ENCODE measurements at places on chromosomes 3 and 15.

DNA sequence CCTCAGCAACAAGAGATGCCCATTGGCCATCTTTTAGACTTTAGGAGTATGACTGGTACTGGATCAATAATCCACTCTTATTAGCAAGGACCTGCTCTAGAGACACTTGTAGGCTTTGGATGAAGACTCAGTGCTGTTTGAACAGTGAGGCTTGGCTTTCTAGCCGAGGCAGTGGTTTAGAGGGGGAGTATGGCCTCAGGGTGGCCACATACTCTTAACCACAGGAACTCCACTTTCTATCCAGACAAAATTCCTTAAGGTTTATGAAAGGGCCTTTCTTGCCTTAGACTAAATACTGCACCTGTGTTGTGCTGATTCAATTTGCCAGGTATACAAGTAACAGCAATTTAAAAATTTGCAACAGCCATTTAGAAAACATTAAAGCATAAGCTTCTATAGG, 1046.3 kb downstream of the DIPK2A start:
- DNase-seq, result no peak

- no peak for DNase-seq
Measured at GRCh38 chr3:47985381-47985780, 30.8 kb downstream of the MAP4 start.

- no peak for DNase-seq
Measured at GRCh38 chr3:151091685-151092345, 6.4 kb downstream of the MED12L start.

DNA sequence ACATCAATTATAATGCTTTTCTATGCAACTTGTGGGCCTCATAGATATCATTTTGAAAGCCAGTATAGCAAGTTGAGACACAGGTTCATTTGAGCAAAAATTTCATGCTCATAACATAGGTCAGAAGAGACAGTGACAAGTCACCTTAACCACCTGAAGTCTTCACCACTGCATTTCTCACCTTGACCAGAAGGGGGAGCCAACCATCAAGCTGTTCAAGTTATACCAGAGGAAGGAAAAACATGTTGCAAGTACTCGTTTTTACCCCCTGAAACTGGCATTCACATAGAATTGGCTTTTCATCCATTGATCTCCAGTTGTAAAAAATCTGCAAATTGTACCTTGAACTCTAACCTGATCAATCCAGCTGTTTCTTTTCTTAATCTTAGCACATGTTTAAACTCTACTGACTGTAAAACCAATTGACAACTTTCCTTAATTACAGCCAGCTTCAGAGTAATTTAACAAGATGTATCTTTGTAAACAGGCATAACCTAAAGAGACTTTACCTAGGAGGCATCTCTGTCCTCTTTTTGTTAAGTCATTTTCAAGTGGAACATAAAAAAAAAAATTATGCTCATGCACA, 1.4 kb downstream of the LMOD3 start:
- DNase-seq, result peak; percentile 88

DNA sequence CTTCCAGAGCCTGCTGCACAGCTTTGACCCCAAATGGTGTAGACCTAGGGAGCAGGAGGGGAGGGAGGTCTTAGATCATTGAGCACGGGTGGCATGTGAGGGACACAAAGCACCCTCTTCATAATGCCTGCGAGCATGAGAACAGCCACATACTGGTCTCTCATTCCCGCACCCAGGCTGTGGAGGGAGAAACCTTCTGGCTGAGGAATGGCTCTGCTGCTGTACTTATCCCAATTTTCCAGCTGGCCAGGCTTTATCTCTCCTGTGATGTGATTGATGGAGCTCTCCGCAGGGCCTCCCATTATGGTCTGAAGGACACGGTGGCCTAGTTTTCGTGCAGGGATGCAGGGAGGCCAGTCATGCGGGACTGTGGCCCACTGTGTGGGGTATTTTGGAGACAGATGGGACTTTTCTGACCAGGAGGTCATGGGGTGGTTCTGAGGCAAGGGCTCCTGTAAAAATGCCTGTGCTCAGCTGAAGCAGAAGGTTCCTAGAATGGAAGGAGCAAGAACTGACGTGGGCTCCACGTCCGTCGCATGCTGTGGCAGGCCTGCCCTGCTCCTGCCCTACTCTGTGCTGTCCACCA, 251.5 kb downstream of the PLCL2 start:
- DNase-seq, result no peak

GRCh38 chr3:132405609-132406299, 11.5 kb upstream of the DNAJC13 start:
- no peak for DNase-seq

DNA sequence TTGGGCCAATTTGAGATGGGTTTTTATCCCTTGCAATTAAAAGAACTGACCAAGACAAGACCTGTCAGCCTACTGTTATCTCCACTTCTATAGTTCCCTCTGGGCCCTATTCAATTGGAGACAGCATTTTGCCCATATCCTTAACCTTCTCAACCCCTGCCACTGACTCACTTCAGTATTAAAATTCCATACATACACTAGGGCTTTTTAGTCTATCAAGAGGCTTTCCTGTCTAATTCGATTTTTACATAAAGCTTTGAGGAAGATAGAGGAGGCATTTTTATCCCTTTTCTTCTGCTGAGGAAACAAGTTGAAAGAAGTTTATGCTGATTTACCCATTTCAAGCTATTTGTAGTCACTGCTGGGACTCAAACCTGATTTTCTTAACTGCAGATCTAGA, 51.1 kb downstream of the GTF2E1 start:
- DNase-seq, result no peak

DNA sequence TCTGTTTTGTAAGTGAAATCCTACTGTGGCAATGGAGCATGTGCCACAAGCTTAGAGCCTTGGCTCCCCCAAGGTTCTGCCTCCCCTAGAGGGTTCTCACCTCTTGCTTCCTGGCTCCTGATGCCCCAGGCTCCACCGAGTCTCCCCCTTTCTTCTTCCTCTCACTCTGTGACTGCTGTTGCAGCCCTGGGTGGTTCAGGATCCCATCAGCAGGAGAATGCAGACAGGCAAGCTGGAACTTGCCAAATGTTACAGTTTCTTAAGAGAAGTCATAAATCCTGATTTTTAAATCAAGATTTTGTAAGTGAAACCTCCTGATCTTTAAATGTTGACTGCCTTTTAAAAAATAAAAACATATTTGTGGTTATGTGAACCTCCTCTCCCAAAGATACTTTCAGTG, 133.9 kb downstream of the CCNL1 start:
- no peak for DNase-seq

DNA sequence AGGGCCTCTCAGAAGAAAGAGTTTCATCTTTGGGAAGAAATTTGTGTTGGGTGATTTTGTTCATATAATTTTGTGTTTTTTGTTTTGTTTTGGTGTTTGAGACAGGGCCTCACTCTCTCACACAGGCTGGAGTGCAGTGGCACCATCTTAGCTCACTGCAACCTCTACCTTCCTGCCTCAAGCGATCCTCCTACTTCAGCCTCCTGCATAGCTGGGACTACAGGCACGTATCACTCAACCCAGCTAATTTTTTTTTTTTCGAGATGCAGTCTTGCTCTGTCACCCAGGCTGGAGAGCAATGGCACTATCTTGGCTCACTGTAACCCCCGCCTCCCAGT, 29.0 kb upstream of the PIK3CB start:
- no peak for DNase-seq

DNA sequence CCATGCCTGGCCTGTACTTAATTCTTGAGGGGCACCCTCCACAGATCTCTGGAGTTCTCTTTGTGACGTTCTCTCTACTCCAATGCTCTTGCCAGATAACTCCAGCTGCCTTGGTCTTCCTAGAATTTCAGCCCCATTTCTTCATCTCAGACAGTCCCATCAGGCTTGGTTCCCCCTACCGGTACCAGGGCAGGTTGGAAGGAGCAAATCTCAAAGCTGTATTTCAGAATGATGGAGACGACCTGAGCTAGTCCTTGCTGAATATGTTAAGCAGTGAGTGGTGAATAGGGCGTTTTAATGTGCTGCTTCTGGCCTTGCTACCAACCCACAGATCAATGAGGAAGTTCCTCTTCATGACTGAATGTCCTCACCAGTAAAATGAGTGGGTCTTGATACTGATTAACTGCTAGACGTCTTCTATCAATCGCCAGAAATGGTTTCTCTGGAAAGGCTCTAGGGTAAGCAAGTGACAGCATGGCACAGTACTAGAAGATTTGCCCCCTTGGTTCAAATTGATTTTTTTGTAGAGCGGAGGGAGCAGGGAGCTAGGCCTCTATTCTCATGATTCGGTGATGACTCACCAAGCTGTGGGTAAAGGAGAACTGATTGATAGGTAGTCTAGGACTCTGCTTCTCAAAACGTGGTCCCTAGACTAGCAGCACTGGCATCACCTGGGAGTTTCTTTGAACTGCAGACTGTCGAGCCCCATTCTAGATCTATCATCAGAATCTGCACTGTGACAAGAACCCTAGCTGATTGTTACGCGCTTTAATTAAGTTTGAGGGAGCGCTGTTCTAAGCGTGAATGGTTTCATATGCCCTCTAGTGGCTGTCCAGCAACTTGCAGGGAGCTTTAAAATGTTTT, 67.8 kb downstream of the UBP1 start:
- peak; percentile 59 for DNase-seq

DNA sequence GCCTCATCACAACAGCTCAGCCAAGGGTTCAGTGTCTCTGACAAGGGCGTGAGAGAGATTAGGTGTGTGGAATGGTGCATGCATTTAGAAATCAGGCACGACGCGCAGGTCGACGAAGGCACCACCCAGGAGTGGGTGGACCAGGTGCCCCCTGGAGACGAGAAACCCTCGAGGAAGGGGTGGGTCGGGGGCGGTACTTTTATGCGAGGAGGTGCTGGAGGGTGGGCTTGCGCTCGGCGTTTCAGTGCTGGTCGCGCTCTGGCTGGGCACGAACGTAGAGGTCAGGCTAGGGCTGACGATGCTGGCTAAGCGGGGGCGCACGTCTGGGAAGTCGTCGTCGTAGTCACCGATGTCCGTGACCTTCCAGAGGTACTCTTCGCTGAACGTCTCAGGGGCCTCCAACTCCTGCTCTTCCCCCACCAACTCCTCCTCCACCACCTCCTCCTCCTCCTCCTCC, 393 bp downstream of the ERICH6 start:
- peak; percentile 60 for DNase-seq
